ENCODE measurements at places on chromosomes 3 and 15.

DNA sequence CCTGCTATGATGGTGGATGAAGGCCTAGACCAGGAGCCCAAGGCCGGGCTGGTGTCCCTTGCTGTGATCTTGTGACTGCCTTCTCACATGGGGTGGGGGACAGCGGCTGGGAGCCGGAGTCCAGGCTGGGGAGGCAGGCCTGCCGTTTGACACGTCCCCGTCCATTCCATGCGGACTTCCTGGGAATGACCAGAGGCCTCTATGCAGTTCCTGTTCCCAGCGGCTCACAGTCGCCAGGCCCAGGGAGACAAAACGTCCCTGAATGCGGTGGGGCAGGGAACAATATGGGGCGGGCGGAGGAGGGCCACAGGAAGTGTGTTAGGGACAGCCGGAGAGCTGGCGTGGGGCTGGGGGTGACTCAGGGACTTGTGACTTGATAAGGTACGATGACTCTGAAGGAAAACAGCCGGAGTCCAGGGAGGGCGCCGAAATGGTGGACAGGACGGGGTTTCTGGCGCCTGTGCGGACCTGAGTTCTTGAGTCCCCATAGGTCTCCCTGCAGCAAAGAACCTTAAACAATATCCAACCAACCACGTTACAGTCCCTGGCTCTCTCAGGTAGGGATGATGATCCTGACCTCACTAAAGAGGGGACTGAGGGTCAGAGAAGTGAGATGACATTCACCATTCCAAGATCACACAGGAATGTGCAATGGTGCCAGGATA lies 40.5 kb upstream of the SMAD6 start:
- no peak for DNase-seq

GRCh38 chr3:119343719-119344118 lies 49.5 kb downstream of the ARHGAP31 start:
- no peak for DNase-seq

- no peak for DNase-seq
Measured at GRCh38 chr3:184626923-184627322, 65.3 kb downstream of the EPHB3 start.

DNA sequence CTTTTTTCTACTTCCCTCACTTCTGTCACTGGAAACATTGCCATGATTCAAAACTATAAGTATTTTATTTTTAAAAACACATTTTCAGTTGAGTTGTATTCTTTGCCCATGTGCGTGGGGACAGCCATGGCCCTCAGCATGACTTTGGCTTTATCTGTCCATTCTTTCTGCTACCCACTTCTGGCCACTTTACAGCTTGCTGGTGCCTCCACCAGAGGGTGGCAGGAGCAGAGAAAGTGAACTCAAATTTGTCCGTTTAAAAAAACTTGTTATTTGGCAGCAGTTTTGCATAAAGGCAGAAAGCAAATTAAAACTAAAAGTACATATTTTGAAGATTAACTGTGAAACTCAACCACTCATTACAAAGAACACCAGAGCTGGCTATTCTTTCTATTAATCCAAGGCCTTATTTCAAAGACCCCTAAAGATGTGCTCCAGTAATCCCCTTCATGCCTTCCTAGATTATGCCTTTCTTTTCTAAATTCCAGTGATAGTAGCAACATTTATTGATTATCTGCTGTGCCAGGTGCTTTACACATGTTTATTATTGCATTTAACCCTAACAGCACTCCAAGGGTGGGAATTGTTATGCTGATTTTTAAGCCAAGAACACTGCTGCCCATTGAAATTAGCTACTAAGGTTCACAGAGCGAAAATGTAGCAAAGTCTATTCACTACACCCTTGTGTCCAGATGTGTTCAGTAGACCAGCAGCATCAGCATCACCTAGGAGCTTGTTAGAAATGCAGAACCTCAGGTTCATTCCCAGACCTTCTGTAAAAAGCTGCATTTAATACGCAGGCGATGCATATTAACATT lies 134.8 kb downstream of the THRB start:
- DNase-seq: no peak

- no peak for DNase-seq
Measured at GRCh38 chr3:73547427-73548248, 77.1 kb downstream of the PDZRN3 start.

- DNase-seq: peak; percentile 90
Measured at GRCh38 chr3:49132437-49133225, at the start of gene LAMB2. Gene LAMB2, minus strand, starts transcription at chr3:49133050. Its CDS starts 183 bp downstream, at chr3:49132867.

GRCh38 chr15:55037071-55037470 lies 159.7 kb downstream of the RSL24D1 start:
- no peak for DNase-seq

GRCh38 chr3:114660124-114660523 lies 366.3 kb downstream of the TIGIT start:
- DNase-seq: no peak

DNA sequence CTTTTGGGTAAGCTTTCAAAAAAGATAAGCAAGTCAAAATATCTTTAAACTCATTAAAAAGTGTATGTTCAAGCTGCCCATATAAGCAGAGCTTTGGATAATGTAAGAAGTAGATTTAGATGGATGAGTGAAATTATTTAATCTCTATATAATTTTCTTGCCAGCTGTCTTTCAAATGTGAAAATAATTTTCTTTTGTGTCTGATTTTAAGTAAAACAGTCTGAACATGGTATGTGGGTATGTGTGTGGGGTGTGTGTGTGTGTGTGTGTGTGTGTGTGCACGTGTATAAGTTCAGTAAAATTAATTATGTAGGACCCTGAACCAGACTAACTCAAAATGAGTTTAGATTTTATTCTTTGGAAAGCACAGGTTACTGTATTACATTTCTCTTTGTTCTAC lies 155.2 kb upstream of the CGNL1 start:
- DNase-seq: no peak

DNA sequence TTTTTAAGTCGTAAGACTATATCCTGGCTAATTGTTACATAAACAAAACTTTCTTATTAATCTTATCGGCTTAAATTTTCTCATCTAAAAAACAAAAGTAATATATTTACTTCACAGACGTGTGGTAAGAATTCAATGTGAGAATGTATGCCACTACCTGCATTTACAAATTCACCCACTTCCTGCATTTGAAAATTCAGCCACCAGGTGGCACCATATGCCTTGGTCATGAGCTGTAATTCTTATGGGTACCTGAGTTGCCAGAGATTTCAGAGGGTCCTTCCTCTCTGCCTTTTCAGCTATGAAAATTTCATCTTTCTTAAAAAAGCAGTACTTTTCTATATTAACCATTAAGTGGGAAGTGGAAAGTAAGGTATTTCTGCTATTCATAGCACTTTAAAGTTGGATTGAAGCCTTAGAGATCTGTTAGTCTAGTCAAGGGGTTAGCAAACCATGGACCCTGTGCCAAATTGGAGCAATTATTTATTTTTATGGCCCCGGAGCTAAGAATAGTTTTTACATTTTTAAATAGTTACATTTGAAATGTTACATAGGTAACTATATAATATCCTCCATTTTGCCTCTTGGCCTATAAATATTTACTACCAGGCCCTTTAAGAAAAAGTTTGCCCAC lies 127.8 kb downstream of the HCN4 start:
- peak; percentile 51 for DNase-seq

- DNase-seq: no peak
Measured at GRCh38 chr3:142876417-142876816, 12.5 kb downstream of the PCOLCE2 start.

- DNase-seq: no peak
Measured at GRCh38 chr15:32774022-32774421, 56.2 kb downstream of the GREM1 start.

Measured in HuH-7.5 (cell line).